Activated CD8-positive, alpha-beta T cell treated with anti-CD3 and anti-CD28 coated beads, Interleukin-2, amount 10 ng/mL, durations not matched to agents 7 days and 5 days (primary cell): ENCODE measurements at places on chromosomes 3 and 15. TPM values are rescaled to one million over a fixed set of nuclear protein-coding genes. Genes with fewer than 3 reads are reported as not detected.

The GCSAM gene
- 6.9 TPM for total RNA-seq

The TMPRSS7 gene
- total RNA-seq = not detected

DNA sequence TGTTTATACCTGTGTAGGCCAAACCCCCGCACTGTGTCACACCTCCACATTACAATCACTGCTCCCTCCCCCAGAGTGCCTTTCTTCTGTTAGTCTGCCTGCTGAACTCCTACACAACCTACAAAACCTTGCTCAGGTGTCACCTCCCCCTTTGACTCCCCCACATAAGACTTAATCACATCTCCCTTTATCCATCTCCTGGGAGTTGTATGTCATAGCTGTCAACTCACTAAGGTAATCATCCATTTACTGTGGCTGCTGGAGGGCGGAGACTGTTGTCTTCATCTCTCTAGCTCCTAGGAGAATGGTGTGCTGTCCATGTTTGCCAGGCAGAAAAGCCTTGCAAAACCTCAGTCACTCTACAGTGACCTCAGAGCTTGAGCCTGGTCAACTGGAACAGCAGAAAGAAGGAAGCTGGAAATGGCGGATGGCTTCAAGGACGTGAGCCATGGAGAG, 43.8 kb downstream of the ZNF710 start:
- DNase-seq = no peak
- H3K36me3 ChIP-seq = no peaks in the 10 kb centered on the region
- no peak overlapping the region for H3K27ac ChIP-seq
- no peak overlapping the region for H3K4me3 ChIP-seq
- peaks cover 17% of the 10 kb centered on the region for H3K4me1 ChIP-seq

- DNase-seq = no peak
- H3K27ac ChIP-seq = no peak overlapping the region
- H3K27me3 ChIP-seq = no peaks in the 10 kb centered on the region
- H3K36me3 ChIP-seq = peaks cover 29% of the 10 kb centered on the region
- no peaks in the 10 kb centered on the region for H3K4me1 ChIP-seq
These were observed 56.5 kb upstream of the MYO5C start for GRCh38 chr15:52352086-52352485.

GRCh38 chr3:145118303-145118702, 1042.7 kb downstream of the PLOD2 start:
- H3K27ac ChIP-seq = no peak overlapping the region
- no peaks in the 10 kb centered on the region for H3K36me3 ChIP-seq
- no peaks in the 10 kb centered on the region for H3K27me3 ChIP-seq
- H3K4me3 ChIP-seq = no peak overlapping the region
- no peak for DNase-seq

The OXTR gene
- total RNA-seq = 0.71 TPM

The A4GNT gene
- not detected for total RNA-seq

GRCh38 chr3:195366200-195366925, 76.5 kb downstream of the ACAP2 start:
- H3K4me1 ChIP-seq = no peaks in the 10 kb centered on the region
- DNase-seq = no peak
- H3K27ac ChIP-seq = no peak overlapping the region
- peaks cover 51% of the 10 kb centered on the region for H3K36me3 ChIP-seq
- H3K4me3 ChIP-seq = no peak overlapping the region
- H3K27me3 ChIP-seq = no peaks in the 10 kb centered on the region

- H3K27ac ChIP-seq = no peak overlapping the region
- no peak for DNase-seq
- peaks cover 3% of the 10 kb centered on the region for H3K27me3 ChIP-seq
These were observed 17.9 kb downstream of the C2CD4B start for GRCh38 chr15:62147149-62147548.

DNA sequence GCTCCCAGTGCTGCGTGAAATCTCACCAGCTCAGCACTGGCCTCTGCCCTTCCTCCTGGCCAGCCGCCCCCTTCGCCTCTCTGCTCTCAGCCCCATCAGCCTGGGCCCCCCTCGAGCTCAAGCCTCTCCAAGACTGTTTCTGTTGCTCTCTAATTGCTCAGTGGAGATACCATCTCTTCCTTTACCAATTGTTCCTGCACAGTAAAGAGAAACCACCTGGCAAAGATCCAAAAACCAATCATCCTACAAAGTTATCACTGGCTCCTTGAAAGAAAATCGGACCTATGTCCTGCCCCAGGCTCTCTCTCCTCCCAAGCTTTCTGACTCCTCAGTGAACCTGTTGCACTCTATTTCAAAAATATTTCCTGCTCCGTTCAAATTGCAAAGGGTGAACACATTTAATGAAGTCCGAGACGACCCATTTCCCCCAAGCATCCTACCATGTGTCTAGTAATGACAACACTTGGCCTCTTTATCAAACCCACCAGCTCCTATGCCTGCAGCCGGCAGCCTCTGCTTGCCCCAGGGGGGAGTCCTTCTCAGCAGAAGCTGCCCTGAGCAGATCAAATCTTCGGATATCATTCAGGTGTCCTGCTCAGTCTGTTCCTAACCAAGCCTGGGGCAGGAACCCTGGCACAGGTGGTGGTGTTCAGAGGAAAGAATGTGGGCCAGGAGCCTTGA, 53.7 kb upstream of the FAM174B start:
- H3K27ac ChIP-seq = no peak overlapping the region
- H3K36me3 ChIP-seq = no peaks in the 10 kb centered on the region
- no peak for DNase-seq

The CERS3 gene
- total RNA-seq = not detected

DNA sequence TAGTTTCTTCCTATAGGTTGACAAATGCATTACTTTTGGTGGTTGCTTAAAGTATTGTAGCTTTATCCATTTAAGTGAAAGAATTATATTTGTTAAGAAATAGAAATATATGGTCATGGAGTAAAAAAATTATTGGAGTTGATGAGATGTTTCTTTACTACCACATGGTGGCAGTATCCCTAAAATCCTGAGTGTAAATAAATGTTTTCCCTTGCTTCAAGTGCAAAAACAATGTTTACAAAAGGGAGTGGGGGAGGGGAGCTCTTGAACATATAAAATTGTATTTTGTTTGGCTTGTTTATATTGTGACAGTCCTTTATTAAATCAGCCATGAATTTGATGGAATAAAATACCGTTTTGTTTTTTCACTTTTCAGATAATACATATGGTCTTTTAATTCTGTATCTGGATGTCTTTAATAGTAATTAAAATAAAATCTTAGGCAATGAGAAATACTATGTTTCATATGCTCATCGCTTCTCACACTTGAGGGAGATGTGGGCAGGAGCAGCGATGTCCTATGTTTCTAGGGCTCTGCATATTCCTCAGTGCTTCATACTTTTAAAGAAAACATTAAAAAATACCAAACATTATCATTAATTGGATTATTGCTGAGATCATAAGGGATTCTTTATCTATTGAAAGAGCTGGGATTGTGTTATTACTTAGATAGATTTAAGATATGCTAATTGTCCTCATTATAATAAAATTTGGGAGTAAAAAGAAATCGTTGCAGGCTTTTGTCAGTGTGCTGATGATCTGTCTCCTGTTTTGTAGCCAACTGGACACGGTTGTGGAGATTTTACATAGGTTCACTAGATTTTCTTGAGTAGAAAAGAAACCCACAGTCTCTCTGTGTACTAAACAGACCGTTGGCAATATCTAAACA, 349.7 kb downstream of the TUSC7 start:
- no peak for DNase-seq
- no peak overlapping the region for H3K4me3 ChIP-seq
- H3K36me3 ChIP-seq = no peaks in the 10 kb centered on the region
- H3K27ac ChIP-seq = no peak overlapping the region
- H3K4me1 ChIP-seq = no peaks in the 10 kb centered on the region

DNA sequence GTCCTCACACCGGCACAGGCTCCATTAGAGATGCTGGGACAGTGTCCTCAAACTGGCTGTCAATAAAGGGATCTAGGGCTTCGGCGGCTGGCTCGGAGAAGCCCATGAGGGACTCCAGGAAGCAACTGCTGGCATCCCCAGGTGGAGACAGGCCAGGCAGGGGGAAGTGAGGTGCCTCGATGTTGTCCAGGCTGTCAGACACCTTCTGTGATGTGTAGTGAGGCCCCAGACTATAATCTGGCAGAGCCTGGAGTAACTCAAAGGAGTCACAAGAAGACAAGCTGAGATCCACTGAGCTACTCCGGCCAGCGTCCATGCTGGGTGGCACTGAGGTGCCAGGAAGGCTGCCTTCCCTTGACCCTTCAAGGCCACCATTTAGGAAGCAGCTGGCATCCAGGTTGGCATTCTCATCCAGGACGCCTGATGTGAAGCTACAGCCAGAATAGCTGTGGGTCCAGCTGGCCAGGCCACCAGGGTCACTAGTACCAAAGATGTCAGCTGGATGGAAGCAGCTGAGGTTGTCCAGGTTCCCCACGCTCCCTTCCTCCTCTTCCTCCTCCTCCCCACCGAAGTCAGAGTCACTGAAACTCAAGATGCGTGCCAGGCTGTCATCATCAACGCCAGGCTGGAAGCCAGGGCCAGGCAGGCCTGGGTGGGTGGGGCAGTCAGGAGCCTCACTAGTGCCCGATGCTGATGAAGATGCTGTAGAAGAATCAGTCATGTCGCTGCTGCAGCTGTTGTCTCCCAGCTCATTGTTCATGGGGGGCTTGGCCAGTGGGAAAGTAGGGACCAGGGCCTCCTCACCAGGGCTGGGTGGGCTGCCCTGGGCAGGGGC, 10.1 kb downstream of the CSRNP1 start:
- H3K36me3 ChIP-seq = peaks cover 61% of the 10 kb centered on the region
- H3K4me3 ChIP-seq = no peak overlapping the region
- no peaks in the 10 kb centered on the region for H3K27me3 ChIP-seq
- peaks cover 40% of the 10 kb centered on the region for H3K4me1 ChIP-seq
- DNase-seq = no peak
- H3K27ac ChIP-seq = no peak overlapping the region

GRCh38 chr15:42507514-42507913, 12.1 kb downstream of the SNAP23 start:
- H3K27me3 ChIP-seq = no peaks in the 10 kb centered on the region
- H3K27ac ChIP-seq = no peak overlapping the region
- H3K36me3 ChIP-seq = peaks cover 5% of the 10 kb centered on the region
- no peaks in the 10 kb centered on the region for H3K4me1 ChIP-seq

- no peaks in the 10 kb centered on the region for H3K36me3 ChIP-seq
- no peak overlapping the region for H3K4me3 ChIP-seq
- H3K27me3 ChIP-seq = no peaks in the 10 kb centered on the region
- no peak for DNase-seq
- no peaks in the 10 kb centered on the region for H3K4me1 ChIP-seq
These were observed 11.1 kb upstream of the TPRG1 start for GRCh38 chr3:189160519-189161309.

DNA sequence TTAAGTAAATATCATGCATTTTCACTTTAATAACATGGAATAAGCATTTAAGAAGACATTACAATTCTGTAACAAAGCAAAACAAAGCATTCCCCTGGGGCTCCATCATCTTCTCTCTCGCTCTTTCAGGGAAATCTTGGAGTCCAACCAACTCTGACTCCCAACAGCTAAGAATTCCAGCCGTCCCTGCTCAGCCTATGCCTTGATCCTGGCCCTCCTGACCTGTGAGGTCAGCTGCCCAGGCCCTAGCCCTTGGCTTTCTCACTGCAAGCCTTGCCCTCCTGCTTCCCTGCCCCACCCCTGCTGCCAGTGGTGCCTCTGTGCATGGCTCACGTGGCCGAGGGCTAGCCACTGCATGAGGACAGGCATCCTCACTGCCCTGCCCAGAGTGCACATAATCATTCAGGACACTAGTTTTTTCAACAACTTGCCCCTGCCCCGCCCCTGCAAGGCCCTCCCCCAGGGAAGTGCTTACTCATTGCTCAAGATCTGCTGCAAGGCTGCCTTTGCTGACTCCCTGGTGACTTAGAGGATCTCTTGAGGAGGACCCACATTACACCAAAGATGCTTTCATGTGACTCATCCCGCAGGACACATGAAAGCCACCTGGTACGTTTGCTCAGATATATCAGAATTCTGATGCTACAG, 37.6 kb downstream of the MTMR10 start:
- H3K27me3 ChIP-seq = no peaks in the 10 kb centered on the region
- H3K4me1 ChIP-seq = peaks cover 13% of the 10 kb centered on the region
- H3K27ac ChIP-seq = peak overlapping the region; percentile 73
- no peak for DNase-seq
- peaks cover 73% of the 10 kb centered on the region for H3K36me3 ChIP-seq

DNA sequence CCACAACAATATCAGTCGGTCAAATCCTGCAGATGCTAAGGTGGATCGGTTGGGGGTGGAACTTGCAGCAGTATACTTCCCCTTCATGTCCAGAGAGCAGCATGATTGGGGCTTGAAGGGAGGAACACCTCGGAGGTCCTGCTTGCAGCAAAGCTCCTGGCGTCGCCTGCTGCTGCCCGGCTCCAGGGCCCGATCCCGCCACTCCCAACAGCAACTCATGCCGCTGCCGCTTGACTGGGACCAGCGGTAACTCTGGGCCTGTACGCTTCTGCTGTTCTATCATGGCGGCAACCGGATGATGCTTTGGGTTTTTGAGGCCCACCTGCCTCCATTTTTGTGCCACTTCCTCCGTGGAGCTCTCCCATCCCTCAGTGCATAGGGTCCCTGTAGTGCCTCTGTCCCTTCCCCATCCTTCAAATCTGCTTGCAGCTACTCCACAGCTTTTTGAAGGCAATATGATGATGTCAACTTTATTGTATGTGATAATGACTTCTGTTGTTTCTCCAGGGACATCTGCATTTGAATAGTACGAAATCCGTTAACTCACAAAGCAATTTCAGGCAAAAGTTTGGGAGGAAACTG, 56.3 kb downstream of the KCNAB1 start:
- H3K36me3 ChIP-seq = no peaks in the 10 kb centered on the region
- no peak overlapping the region for H3K27ac ChIP-seq
- H3K4me1 ChIP-seq = no peaks in the 10 kb centered on the region
- no peak for DNase-seq

The PRTG gene
- total RNA-seq = not detected

The SPINK8 gene
- total RNA-seq = not detected

The PLSCR2 gene
- total RNA-seq = not detected

The LRRN1 gene
- 1.4 TPM for total RNA-seq

GRCh38 chr15:69663441-69663840, 210.8 kb downstream of the RPLP1 start:
- no peaks in the 10 kb centered on the region for H3K36me3 ChIP-seq
- H3K4me1 ChIP-seq = peaks cover 39% of the 10 kb centered on the region
- no peak for DNase-seq
- no peak overlapping the region for H3K4me3 ChIP-seq
- no peak overlapping the region for H3K27ac ChIP-seq

- no peaks in the 10 kb centered on the region for H3K27me3 ChIP-seq
- no peak overlapping the region for H3K4me3 ChIP-seq
- H3K4me1 ChIP-seq = no peaks in the 10 kb centered on the region
- no peak for DNase-seq
- peaks cover 27% of the 10 kb centered on the region for H3K36me3 ChIP-seq
- no peak overlapping the region for H3K27ac ChIP-seq
These were observed 56.4 kb upstream of the ACTC1 start for GRCh38 chr15:34851751-34852150.

- H3K27me3 ChIP-seq = peaks cover 6% of the 10 kb centered on the region
- no peaks in the 10 kb centered on the region for H3K36me3 ChIP-seq
- H3K4me1 ChIP-seq = no peaks in the 10 kb centered on the region
These were observed 144.6 kb downstream of the ALDH1A2 start for GRCh38 chr15:57920911-57921310.

The UPK1B gene
- not detected for total RNA-seq
